ENCODE measurements at places on chromosomes 5 and 9.

GRCh38 chr9:29816954-29817703, 2243.8 kb upstream of the C9orf72 start:
- DNase-seq = no peak

- DNase-seq = no peak
Measured at GRCh38 chr9:94212091-94212490, 47.0 kb upstream of the ZNF169 start.

GRCh38 chr5:72785801-72786200, 30.7 kb upstream of the TNPO1 start:
- DNase-seq = no peak

- no peak for DNase-seq
Measured at GRCh38 chr5:60809891-60810425, 34.1 kb downstream of the ELOVL7 start.

- DNase-seq = no peak
Measured at GRCh38 chr5:168123631-168124528, 167.6 kb upstream of the WWC1 start.

- DNase-seq = no peak
Measured at GRCh38 chr9:38233796-38234355, 158.6 kb upstream of the ALDH1B1 start.

- DNase-seq = no peak
Measured at GRCh38 chr9:16612627-16613026, 257.8 kb downstream of the BNC2 start.

- DNase-seq = no peak
Measured at GRCh38 chr5:93995126-93995621, 253.8 kb upstream of the POU5F2 start.

- DNase-seq = no peak
Measured at GRCh38 chr5:173727839-173728778, 111.7 kb upstream of the BOD1 start.

Measured in DMS79 (cell line).